ENCODE measurements at places on chromosomes 11 and 22. TPM values are rescaled to one million over a fixed set of nuclear protein-coding genes. Genes with fewer than 3 reads are reported as not detected.

MYRF gene
- 2.6 TPM for total RNA-seq

CADM1 gene
- total RNA-seq = not detected

OR5A1 gene
- not detected for total RNA-seq

BTBD10 gene
- total RNA-seq = 34.0 TPM

CALCA gene
- not detected for total RNA-seq

CCDC157 gene
- total RNA-seq = 6.3 TPM

ACRV1 gene
- not detected for total RNA-seq

ART1 gene
- total RNA-seq = not detected

JOSD1 gene
- total RNA-seq = 48.1 TPM
